PC-9 (cell line): ENCODE measurements at places on chromosomes 3 and 15.

DNA sequence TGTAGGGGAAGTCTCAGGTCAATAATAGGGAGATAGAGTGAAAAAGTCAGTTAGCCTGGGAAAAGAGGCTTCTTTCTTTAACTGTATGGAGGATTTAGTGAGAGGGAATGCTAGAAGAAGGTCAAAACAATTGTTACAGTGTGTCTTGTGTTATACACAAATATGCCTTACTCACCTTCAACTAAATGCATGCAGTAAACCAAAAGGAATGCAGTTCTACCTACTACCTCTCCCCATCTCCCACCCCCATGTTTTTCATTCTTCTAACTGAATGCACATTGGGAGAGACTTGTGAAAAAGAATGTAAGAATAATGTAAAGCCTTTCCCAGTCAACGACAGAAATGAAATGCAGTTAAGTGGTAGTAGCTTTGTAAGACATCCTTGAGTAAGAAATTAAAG lies 33.8 kb downstream of the CCDC66 start:
- peak; percentile 5 for DNase-seq

DNA sequence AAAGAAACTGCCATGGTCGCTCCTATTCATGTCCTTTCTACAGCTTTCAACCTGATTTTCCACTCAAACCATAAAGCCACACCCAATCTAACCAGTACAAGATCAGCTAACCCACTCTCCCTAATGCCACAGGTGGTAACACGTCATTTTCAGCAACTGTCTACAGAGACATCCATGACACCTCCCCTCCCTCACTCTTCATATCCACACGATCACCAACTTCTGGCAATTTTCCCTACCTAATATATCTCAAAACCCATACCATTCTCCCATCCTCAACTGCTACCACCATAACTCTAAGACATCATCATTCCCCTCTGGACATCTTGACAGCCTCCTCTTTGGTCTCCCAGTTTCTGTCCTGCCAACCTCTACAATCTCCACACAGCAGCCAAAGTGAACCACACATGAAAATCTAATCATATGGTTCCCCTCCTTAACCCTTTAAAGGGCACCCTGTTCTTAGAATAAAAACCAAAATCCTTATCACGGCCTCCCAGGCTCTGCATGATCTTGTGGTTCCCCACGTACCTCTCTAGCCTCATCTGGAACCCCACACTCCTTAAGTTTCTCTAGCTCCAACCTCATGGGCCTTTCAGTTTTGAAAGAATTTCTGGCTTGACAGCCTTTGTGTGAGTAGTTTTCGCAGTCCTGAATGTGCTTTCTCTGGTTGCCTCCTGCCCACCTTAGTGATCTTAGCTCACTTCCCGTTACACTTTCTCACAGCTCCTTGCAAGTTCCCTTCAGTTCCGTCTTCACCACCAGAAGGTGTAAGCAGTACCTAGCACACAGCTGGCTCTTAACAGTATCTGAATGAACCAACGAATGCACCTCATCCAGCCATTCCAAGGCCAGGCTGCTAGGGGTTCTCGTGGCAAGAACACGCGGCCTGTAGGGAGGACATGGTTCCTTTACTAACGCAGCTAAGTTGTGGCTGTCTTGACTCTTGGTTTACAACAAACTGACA lies 33.4 kb downstream of the SPINK8 start:
- no peak for DNase-seq

DNA sequence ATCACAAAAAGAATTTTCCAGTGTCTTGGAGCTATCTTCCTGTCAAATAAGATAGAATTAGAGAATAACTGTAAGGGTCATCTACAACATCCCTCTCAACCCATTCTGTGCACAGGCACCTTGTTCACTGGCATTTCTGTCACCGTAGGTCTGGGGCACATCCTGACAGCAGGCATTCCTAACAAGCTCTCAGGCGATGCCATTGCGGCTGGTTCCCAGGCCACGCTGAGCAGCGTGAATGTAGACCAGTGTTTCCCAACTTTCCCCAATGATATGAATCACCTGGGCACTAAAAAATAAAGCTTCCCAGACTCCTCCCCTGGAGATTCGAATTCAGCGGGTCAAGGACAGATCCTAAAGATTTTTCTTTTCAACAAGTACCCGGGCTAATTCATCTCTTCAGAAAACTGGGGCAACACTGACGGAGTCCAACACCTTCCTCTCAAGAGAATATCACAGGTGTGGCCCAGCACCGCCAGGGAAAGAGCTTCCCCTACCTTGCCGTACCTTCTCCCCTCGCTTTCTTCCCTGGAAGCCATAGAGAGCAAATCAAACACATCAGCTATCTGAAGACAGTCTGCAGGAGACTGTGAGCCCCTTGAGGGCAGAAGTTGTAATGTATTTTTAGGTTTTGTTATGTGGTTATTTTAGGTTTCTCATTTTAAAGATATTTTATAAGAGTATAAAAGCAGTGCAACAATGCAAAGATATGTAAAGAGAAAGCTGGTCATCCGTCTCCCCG lies 143.4 kb downstream of the LIPC start:
- DNase-seq: no peak

GRCh38 chr15:96331144-96331944 lies 844 bp downstream of the NR2F2 start:
- no peak for DNase-seq

DNA sequence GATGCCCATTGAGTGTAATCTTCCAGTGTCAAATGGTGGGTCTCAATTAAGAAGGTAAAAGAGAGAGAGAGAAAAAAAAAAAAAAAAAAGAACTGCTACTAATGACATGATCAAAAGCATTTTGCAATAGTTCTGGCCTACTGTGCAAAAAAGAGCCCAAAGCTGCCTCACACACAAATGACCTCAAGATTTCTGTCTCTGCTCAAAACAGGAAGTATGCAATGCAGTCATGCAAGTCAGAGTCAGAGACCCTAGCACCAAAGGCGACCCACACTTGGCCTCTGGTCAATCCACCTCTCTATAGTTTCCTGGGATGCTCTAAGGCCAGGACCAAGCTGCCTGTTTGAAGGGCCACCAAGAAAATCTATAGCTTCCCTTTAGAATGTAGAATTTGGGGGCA lies 323.5 kb downstream of the VPS13C start:
- no peak for DNase-seq

- DNase-seq: no peak
These were observed 83.8 kb downstream of the MBNL1 start for GRCh38 chr3:152352554-152352953.
